ENCODE measurements at places on chromosomes 13 and 19.

DNA sequence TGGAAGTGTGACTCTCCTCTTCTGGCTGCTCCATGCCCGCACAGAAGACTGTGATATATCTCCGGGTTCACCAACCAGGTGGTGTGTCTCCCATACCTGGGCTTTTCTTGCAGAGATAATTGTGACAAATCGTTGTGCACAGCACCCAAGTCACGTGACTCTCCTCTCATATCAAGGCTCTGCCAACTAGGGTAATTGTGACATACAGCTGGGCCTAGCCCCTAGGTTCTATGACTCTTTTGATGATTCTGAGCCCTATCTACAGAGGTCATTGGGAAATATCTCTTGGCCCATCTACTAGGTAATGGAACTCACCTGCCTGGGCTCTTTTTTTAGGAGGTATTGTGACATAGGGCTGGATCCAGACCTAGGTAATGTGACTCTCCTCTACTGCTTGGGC is 89.8 kb downstream of the ZNF429 start:
- no peak for DNase-seq

DNA sequence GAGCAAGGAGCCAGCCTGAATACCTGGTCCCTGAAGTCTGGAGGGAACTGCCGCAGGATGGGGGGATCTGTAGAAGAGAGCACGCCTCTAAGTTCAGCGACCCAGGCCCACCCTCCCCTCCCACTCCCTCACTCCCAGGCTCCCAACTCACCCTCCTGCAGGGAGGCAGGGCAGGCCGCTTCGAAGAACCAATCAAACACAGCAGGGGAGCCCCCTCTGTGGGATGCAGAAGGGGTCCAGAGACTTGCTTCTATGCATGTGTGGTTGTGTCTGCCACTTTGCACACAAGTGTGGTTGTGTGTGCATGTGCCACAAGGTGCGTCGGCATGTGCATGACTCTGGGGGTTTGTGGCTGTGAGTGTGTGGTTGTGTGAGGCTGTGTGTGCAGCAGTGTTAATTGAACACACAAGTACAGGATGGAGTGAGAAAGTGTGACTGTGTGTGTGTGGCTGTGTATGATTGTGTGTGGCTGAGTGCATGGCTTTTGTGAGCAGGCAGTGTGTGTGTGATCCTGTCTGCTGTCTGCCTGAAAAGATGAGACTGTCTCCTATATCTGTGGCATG is 1.7 kb downstream of the DENND1C start:
- no peak for DNase-seq

DNA sequence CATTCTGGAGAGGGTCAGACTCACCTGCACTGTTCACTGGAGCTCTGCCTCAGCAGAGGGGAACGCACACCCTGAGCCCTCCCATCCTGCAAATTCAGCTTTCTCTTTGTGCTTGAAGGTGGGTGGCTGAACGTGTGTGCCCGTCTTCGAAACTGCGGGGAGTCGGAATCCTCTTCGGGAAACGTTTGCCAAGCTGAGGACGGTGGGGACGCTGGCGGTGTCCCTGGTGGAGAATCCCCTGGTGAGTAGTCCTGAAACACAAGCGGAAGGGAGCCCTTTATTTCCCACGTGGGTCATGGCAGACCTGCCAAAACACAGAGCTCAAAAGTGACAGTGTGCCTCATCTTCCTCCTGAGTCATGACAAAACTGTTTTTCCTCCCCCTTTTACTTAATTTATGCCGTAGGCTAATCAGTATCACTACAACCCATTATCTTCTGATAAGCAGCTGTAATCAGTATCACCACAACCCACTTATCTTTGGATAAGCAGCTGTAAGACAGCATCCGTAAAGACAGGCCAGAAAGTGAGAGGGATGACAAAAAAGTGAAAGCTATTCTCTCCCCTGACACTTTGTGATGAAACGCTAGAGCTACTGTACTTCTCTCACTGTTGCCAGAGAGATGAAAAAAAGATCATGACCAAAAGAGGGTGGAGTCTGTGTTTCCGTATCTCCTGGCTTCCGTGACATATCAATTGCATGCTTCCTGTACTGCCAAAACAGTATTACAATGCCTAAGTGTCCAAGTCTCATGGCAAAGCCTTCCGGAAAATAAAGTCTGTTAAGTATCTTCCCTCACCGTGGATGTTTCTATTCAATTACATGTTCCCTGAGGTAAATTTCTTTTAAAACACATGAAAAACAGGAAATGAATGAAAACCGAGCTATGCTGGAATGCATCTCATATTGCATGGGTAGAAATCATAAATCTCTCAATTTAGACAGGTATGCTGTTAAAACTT is 155.5 kb downstream of the TBC1D4 start:
- DNase-seq: peak; percentile 5

DNA sequence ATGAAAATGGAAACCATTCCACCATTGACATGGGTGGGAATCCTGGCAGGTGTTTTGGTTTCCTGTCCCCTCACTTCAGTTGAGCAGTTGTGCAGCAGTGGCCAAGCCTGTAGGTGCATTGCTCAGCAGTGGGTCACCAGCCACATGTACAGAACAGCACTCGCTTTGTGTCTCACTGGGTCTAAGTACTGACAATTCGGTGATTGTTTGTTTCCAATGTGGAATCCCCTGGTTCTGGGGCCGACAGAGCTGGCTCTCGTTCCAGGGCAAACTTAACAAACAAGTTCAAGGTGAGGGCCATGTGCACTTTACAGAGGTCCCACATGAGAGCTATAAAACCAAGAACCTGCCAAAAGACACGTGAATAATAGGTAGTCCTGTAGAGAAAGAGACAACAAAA is 54.1 kb upstream of the SPATA13 start:
- DNase-seq: no peak

DNA sequence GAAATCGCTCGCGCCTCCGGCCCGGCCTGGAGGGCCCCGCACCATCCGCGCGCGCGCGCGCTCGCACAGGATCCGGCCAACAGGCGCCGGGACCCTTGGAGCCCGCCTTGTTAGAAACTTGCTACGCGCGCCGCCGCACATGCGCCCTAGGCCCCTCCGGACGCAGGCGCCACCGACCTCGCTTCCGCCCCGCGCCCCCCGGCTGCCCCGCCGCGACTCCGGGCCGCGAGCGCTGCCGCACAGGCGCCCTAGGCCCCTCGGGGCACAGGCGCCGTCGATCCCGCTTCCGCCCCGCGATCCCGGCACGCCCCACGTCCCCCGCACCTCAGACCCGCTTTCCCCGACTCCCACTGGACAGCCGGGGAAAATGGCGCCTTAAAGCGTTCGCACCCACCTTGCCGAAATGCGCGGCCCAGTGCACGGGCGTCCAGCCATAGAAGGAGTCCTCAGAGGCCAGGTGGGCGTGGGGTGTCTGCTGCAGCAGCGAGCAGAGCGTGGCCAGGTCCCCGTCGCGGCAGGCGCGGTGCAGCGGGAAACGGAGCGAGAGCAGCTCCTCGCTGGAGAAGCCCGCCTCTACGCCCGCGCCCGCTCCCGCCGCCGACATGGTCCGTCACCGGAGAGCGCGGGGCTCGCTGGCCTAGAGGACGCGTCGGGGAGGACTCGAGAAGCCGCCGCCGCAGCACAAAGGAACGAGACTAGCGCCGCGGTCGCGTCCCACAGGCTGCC is 375 bp downstream of the ANKRD10 start:
- DNase-seq: peak; percentile 36

DNA sequence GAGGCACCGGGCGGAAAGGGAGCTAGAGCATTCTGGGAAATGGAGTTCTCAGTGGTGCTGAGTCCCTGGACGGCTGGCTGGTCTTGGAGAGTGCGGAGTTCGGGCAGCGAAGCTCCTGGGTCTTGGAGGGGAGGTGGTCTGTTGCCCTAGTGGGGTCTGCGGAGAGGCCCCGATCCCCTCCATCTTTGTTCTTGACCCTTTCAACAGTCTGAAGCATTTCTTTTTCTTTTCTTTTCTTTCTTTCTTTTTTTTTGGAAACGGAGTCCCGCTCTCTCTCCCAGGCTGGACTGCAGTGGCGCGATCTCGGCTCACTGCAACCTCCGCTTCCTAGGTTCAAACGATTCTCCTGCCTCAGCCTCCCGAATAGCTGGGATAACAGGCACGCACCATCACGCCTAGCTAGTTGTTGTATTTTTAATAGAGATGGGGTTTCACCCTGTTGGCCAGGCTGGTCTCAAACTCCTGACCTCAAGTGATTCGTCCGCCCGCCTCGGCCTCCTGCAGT is 440 bp upstream of the SYMPK start:
- no peak for DNase-seq

- no peak for DNase-seq
Observed at GRCh38 chr19:31334101-31334848, 15.0 kb downstream of the TSHZ3 start.

- no peak for DNase-seq
Observed at GRCh38 chr13:42384265-42384664, 112.3 kb downstream of the AKAP11 start.

DNA sequence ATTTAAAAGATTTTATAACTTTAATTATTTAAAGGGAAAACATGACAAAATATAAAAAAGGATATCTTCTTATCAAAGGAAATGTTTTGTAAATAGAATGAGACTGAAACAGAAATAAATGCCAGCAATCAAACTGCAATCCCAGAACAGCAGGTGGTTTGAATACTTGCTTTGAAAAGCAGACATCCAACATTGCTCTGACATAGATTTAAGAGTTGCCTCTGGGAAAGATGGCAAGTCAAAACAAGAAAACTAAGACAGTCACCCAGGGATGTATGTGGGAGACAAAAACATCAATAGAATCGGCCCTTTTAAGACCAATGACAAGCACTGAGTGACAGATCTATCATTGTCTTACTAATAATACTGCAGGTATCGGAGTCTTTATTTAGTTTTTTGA is 789.7 kb upstream of the GPC6 start:
- DNase-seq: no peak

GRCh38 chr19:10552510-10553053 is 8.9 kb downstream of the ATG4D start:
- DNase-seq: no peak

GRCh38 chr13:29402166-29402636 is 193.3 kb downstream of the SLC7A1 start:
- no peak for DNase-seq

DNA sequence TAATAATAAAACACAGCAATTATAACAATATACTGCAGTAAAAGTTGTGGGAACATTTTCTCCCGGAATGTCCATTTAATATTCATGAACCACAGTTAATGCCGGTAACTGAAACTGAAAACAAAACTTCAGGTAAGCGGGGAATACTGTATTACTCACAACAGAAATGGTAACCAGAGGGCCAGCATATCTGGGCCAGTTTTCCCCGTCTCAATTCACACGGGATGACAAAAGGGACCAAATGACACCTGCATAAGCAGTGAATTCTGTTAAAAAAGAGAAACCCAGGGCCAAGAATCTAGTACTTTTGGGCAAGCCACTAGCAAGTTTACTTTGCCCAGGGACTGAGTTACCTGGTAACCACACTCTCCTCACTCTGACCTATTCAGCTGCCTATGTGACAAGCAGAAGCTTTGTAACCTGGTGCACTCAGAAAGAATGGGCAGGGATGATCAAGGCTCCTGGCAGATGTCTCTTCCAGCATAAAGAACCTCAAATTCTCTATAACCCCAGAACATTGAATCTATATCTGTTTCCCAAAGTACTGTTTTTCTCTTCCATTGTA is 1171.2 kb downstream of the DIAPH3 start:
- DNase-seq: no peak

DNA sequence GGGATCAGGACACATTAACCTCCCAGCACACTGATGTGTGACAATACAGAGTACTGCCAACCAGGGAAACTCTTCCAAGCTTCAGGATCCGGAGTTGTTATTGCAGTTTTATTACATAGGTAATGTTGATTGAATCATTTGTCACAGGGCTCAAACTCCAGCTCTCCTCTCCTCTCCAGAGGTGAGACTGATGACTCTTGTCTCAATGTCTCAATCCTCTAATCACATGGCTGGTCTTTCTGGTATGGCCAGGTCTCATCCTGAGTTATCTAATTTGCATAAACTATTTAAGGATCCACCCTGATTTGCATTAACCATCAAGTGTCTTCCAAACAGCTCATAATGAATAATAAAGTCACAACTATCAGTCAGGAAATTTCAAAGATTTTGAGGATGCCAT is 522.6 kb upstream of the PCDH9 start:
- no peak for DNase-seq

DNA sequence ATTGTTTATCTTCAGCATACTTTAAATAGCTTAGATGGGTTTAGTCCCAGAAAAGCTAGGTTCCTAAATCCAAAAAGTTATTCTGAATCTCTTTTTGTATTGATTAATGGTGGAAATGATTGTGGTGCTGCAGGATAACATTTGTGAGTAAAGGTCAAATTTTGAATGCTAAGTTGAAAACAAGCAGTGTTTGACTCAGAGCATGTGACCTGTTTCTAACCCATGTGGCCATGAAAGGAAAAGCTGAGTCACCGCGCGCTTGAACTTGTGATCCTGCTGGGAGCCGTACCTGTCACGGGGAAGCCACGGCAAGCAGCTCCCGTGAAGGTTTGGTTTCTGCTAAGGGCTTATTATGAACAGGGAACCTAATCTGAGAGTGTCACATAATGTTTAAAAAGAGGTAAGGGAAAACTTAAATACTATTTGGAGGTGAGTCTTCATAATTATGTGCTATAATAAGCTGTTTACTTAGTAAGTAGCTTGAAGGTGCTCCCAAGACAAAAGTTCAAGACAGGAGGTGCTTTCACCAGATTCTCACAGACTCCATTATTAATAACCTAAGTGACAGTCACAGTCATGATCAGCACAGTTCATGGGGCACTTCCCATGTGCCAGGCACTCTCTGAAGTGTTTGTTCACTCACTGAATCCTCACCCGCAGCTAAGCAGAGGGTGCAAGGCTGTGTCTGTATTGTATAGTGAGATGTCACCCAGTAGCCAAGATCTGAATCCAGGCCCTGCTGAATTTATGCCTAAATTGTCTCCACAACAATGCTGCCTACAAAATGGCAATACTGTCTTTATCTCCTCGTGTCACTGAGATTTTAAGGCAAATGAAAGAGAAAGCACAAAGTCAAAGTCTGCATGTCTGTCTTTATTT is 286.5 kb downstream of the MYO16 start:
- peak; percentile 29 for DNase-seq

- no peak for DNase-seq
Observed at GRCh38 chr13:33349986-33350826, 64.7 kb upstream of the STARD13 start.

DNA sequence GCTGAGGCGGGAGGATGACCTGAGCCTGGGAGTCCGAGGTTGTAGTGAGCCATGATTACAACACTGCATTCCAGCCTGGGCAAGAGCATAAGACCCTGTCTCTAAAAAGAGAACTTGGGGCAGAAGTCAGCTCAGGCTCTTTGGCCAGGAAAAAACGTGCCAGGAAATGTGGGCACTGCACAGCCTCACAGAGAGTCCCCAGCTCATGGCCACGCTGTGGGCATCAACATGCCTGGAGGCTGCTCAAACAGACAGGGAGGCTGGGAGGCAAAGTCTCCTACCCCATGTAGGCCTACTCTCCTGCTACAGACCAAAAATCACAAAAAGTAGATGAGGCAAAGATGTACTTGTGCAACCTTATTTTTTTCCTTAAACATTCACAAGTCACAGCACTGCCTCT is 49.4 kb downstream of the PEPD start:
- DNase-seq: no peak

- no peak for DNase-seq
Observed at GRCh38 chr13:27500806-27501534, 50.6 kb upstream of the MTIF3 start.

- no peak for DNase-seq
Observed at GRCh38 chr19:1811472-1811894, 593 bp downstream of the ATP8B3 start.
